T-cell (primary cell): ENCODE measurements at places on chromosomes 16 and 17.

- DNase-seq: no peak
Measured at GRCh38 chr16:28859326-28859725, 4.3 kb upstream of the SH2B1 start.

DNA sequence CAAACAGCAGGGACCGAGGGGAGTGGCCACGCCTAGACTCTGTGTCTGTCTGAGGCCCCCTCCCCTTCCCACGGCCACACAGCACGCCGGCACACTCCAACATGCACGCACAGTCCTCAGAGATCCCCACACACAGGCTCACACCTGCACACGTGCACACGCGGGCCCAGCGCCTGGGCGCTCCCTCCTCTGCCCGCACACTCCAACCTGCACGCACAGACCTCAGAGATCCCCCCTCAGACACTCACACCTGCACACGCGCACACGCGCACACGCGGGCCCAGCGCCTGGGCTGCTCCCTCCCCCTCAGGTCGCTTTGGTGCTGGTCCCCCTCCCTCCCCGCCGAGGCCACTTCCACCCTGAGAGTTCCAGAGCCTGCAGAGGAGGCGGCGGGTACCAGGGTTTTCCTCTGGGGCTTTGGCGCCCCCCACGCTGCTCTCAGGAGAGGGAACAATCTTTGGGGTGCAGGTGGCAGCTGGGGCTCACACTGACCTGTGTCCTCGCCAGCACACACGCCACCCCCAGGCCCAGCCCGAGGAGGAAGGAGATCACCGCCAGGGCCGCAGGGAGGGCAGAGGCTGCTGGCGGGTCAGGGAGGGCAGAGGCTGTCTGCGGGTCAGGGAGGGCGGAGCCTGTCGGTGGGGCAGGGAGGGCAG lies 1.6 kb downstream of the CD7 start:
- peak; percentile 50 for DNase-seq

DNA sequence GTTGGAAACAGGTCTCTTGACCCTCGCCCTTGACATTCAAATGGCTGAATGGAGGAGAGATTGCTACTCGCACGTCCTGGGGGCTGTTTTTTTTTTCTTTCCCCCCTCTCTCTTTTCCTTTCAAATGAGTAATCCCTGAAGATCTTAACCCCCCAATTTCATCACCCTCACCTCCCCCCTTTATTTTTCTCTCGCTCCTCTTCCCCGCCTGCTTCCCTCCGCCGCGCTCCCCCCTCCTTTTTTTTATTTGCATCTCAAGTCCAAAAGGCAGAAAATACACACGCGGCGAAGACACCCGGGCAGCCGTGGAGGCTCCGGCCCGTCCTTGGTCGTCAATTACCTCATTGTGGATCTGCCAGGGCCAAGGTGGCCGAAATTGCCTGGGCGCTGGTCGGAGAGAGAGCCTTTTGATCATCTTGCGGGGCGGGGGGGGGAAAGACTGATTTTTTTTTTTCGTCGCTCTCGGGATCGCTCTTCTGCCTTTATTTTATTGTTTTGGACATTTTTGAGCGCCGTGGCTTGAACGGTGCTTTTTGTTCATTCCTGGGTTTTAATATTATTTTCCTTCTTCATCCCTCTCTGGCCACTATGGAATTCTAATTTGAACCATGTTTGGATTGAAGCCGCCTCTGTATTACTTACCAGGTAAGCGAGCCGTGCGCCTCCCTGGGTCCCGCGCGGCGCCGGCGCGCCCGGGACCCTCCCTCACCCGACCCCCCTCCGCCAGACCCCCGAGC lies 57.2 kb upstream of the GSE1 start:
- no peak for DNase-seq

- no peak for DNase-seq
Measured at GRCh38 chr17:33838281-33838680, 416.8 kb upstream of the CCL2 start.

- DNase-seq: no peak
Measured at GRCh38 chr17:60529806-60530205, 3.8 kb upstream of the APPBP2 start.

DNA sequence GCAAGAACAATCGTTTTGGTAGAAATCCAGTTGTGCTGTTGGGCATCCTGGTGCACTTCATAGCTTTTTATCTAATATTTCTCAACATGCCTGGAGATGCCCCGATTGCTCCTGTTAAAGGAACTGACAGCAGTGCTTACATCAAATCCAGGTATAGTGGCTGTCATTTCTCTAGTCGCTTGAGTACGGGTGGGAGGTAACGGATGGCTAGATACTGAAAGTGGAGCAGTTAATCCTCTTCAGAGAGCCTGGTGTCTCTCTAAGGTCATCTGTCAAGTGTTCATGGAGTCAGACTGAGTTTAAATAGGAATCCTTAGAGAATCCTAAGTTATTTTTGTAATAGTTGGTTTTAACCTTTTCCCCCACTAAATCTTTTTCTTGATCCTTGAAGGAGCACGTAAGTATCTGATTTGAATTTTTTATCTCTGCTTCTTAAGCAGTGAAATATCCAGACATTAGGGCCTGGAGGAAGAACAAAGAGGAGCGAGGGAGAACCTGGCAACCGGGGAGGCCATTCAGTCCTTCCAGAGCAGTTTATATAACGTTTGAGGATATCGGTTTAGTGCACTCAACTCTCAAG lies 37.2 kb downstream of the MFSD11 start:
- no peak for DNase-seq

DNA sequence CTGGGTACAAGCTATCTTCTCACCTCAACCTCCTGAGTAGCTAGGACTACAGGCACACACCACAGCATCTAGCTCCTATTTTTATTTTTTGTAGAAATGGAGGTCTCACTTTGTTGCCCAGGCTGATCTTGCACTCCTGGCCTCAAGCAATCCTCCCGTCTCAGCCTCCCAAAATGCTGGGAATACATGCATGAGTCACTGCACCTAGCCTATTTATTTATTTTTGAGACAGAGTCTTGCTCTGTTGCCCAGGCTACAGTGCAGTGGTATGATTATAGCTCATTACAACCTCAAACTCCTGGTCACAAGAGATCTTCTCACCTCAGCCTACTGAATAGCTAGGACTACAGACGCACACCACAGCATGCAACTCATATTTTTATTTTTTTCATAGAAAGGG lies 40.1 kb upstream of the RGS9 start:
- no peak for DNase-seq

DNA sequence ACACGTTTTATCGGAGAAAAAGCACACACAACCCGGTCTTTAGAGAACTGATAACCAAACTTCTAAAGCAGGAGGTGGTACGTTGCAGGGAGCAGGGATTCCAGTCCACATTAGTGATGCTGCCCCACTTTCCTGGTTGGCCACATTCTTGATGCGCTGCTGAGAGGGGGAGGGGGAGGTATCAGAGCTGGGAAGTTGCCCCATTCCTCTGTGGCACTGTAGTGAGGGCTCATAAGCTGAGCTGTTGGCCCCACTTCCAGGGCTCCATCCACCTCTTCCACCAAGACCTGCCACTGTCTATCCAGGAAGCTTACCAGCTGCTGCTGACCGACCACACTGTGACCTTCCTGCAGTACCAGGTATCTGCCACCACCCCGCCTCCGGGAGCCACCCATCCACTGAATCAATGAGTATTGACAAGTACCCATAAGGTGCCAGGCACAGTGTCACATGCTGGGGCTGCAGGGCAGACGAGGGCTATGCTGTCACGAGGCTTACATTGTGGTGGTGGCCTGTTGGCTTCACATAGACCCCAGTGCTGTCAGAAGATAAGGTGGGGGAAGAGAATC lies 1.1 kb downstream of the TSEN54 start:
- no peak for DNase-seq

GRCh38 chr16:89422905-89423630 lies 67.3 kb downstream of the ANKRD11 start:
- no peak for DNase-seq

DNA sequence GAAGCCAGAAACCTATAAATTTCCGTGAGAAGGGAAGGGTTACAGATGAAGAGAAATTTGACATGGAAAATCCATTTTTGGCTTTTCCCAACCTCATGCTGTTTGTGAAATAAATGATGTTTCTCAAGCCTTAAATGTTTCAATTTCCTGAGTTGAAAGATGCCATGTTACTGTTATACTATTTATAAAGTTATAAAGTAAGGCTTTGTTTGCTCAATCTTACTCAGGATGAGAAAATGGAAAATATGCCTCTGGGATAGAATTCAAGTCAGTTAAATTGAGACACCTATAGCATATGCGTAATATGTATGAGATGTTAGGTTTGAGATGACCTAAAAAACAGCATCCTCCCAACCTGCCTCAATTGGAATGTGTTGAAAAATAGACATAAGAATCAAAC lies 19.9 kb upstream of the FAM20A start:
- DNase-seq: no peak
